Adrenal gland (tissue), 19 donors: ENCODE measurements at places on chromosomes 4 and X. TPM values are rescaled to one million over a fixed set of nuclear protein-coding genes. Genes with fewer than 3 reads are reported as not detected.

DNA sequence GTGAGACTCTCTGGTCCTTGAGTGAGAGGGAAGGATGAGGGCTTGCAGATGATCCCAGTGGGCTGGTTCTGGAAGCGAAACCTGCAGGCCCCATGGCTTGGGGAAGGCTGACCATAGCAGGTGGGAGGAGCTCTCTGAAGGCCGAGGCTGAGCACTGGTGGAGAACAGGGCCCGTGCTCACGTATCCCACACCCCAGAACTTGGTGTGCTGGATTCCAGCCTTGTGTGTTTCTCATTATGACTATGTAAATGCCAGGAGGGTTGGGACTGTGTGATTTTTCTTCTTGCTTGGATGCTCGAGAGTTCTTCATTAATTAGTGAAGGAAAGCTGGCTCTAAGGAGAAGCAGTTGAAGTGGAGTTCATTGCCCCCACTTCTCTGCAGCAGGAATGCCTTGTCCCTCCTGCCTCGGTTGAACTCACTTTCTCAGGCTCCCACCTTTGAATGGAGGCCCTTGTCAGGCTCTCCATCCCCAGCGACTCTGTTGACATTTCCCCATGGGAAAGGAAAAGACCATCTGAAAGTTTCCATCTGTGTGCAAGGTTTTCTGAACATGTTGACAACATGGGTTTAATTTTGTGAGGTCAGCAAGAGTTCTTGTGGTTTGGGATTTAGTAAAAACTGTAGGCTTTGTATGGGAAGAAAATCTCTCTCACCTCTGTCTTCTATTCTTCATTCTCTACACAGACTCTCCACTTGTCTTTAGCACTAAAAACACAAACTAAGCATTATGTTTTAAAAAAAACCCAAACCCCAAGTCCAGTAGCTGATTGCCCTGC is 57.7 kb downstream of the TBL1X start:
- DNase-seq: no peak

SHISA3 gene
- total RNA-seq: 2.8 TPM

DNA sequence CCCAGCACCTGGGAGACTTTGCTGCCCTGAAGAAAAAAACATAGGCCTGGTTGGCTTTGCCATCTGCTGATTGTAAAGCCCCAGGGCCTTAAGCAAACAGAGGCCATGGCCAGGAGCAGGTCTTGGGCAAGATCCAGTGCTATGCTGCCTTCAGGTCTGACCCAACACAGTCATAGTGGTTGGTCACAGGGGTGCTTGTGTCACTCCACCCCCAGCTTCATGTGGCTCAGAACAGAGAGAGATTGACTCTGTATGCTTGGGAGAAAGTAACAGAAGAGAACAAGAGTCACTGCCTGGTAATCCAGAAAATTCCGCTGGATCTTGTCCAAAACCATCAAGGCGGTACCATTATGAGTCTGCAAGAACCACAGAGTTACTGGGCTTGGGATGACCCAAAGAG is 24.4 kb upstream of the SMARCA5 start:
- DNase-seq: no peak

DNA sequence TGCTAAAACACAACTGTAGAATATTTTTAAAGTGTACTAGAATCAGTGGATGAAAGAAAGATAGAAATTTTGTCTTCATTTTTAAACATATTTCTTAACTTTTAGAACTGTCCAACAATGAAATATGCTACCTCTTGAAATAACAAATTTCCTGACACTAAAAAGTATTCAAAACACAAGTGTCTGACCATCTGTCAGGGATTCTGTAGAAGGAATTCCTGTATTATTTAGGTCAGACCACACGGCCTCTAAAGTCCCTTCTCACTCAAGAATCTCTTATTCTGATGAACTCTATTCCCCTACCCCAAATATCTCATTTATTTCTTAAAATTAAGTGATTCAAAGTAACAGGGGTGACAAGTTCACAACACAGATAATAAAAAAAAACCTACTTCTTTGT is 99.1 kb downstream of the MAML3 start:
- DNase-seq: no peak

- DNase-seq: no peak
Measured at GRCh38 chr4:40506066-40506465, 123.6 kb downstream of the RBM47 start.

RASL11B gene
- total RNA-seq: 4.1 TPM

- no peak for DNase-seq
Measured at GRCh38 chrX:20743046-20743445, 476.3 kb upstream of the RPS6KA3 start.

- no peak for DNase-seq
Measured at GRCh38 chrX:65574356-65574755, 39.8 kb upstream of the LAS1L start.

GRCh38 chr4:167435786-167436185 is 201.5 kb upstream of the SPOCK3 start:
- no peak for DNase-seq

DNA sequence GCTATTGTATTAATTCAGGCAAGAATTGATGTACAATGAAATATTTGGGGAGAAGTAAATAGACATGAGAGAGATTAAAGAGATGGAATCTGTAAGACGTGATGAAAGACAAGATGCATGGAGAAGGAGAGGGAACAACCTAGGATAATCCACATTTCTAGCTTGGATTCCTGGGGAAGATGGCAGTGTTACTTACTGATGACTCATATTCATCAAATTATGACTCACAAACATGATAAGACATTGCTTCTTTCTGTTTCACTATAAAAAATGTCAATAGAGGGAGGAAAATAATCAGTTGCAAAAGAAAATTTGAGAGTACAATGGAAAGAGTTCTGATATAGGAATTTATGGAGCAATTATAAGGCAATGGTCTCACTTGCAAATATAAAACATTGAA is 104.1 kb upstream of the BMP3 start:
- DNase-seq: no peak

- no peak for DNase-seq
Measured at GRCh38 chr4:142656178-142656577, 189.9 kb downstream of the INPP4B start.

PRDM5 gene
- total RNA-seq: 13.4 TPM

- DNase-seq: no peak
Measured at GRCh38 chr4:65007841-65008439, 598.7 kb upstream of the TECRL start.

DNA sequence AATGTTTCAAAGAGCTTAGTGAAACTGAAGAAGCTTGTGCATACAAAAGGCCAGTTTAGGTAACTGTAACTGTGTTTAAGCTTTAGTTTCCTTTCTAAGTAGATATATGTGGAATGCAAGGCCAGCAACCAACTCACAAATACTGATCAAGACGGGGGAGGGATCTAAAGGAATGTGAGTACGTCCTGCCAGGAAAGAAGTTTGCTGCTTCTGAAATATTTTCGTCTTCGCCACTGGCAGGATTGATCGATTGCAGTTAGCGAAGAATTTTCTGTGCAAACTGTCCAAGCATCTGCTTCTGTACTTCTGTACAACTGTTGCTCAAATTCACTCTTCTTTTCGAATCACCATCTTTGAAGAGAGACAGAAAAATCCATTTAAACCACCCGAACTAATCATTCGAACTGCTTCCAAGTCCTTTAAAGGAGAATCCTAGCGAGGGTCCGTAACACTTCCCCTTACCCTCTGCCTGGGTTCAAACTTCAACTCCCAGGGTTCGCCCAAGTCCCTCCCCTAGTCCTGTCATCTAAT is 373 bp upstream of the INTS6L start:
- DNase-seq: peak; percentile 50

GRCh38 chrX:50814701-50815100 is 707 bp upstream of the SHROOM4 start:
- no peak for DNase-seq

ARMCX2 gene
- total RNA-seq: 54.5 TPM

- DNase-seq: no peak
Measured at GRCh38 chr4:82900066-82900410, 497 bp upstream of the THAP9 start.

DNA sequence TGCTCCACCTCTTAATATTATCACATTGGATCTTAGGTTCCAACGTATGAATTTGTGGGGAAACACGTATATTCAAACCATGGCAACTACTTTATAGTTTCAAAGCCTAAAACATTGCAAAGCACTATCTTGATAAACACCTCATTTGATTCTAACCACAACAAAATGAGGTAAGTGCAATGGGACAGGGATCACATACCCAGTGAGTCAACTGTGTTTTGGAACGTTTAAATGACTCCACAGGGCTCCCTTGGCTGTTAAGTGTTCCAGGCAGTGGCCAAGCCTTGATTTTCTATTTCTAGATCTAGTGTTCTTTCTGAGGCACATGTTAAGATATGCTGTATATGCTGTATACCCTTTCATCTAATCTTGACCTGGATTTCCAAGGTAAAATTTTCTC is 54.5 kb upstream of the C1QTNF7 start:
- DNase-seq: no peak

GRCh38 chr4:162149644-162150043 is 14.2 kb downstream of the FSTL5 start:
- no peak for DNase-seq

DNA sequence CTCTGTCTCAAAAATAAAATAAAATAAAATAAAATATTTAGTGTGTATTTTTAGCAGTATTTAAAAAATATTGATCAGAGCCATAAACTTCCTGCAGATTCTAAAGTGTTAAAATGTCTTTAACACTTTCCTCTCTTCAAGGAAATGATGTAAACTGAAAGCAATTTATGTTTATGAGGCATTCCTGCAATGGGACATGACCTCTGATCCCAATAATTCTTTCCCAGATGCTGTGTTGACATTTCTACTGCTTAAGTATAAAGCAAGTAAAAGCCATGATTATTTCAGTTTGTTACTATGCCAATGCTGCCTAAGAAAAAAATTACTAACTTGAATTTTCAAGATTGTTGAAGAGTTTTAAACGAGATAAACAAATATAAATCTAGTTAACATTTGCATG is 29.0 kb downstream of the COQ2 start:
- DNase-seq: no peak
